A549 treated with CpdA at 1 μM for 4 hours (cell line): ENCODE measurements at places on chromosomes 16 and 17. TPM values are rescaled to one million over a fixed set of nuclear protein-coding genes. Genes with fewer than 3 reads are reported as not detected.

Gene KRT27
- total RNA-seq = not detected in 5 replicates

Gene DNAH9
- 0.03 to 0.04 TPM in 2 of 5 replicates, not detected in the others for total RNA-seq

Gene PROCA1
- total RNA-seq = 1.0 to 2.2 TPM (median 1.3 TPM) in 5 replicates

Gene BCO1
- total RNA-seq = 0.73 to 1.6 TPM (median 1.3 TPM) in 5 replicates

Gene PDP2
- total RNA-seq = 5.4 to 7.6 TPM (median 5.6 TPM) in 5 replicates

Gene DPEP2NB
- not detected in 5 replicates for total RNA-seq

Gene TVP23A
- total RNA-seq = 0.05 to 0.34 TPM (median 0.14 TPM) in 5 replicates

Gene KRT12
- total RNA-seq = 0.08 TPM in 1 of 5 replicates, not detected in the others

Gene KATNIP
- total RNA-seq = 10.8 to 16.6 TPM (median 15.8 TPM) in 5 replicates

Gene AIPL1
- not detected in 5 replicates for total RNA-seq

Gene KRTAP17-1
- total RNA-seq = not detected in 5 replicates

Gene IL32
- 22.4 to 36.7 TPM (median 28.1 TPM) in 5 replicates for total RNA-seq

Gene RAC3
- total RNA-seq = 21.3 to 39.5 TPM (median 32.6 TPM) in 5 replicates

Gene AGRP
- total RNA-seq = not detected in 5 replicates

Gene FGF11
- 0.99 to 1.4 TPM (median 1.4 TPM) in 5 replicates for total RNA-seq

Gene RNF43
- total RNA-seq = 0.12 to 0.61 TPM (median 0.27 TPM) in 5 replicates

Gene HEATR9
- not detected in 5 replicates for total RNA-seq

Gene PTGES3L
- total RNA-seq = 0.55 to 0.99 TPM (median 0.84 TPM) in 5 replicates
